ENCODE measurements at places on chromosomes 1 and 21. TPM values are rescaled to one million over a fixed set of nuclear protein-coding genes. Genes with fewer than 3 reads are reported as not detected.

The NBPF10 gene
- total RNA-seq: 2.7 TPM

The C1orf21 gene
- total RNA-seq: 69.1 TPM

The RXRG gene
- not detected for total RNA-seq

The FAM72C gene
- total RNA-seq: not detected

The ZBTB8A gene
- total RNA-seq: 21.1 TPM

The DDX59 gene
- 16.7 TPM for total RNA-seq

The RSPH1 gene
- 10.0 TPM for total RNA-seq

The TAS1R1 gene
- total RNA-seq: not detected

The RAVER2 gene
- total RNA-seq: 71.0 TPM

The PBX1 gene
- 46.8 TPM for total RNA-seq

The IL19 gene
- total RNA-seq: not detected

The NGF gene
- not detected for total RNA-seq

The GLIS1 gene
- 0.16 TPM for total RNA-seq

The DUSP23 gene
- 96.4 TPM for total RNA-seq

The LCE6A gene
- total RNA-seq: not detected

The TMED5 gene
- total RNA-seq: 16.7 TPM

The TTC22 gene
- 88.0 TPM for total RNA-seq

The RGS13 gene
- 1.3 TPM for total RNA-seq

The S100A3 gene
- not detected for total RNA-seq

The RBP7 gene
- total RNA-seq: not detected

The LZIC gene
- 10.7 TPM for total RNA-seq

The HRNR gene
- total RNA-seq: not detected

The HEYL gene
- 12.1 TPM for total RNA-seq

The BEND5 gene
- total RNA-seq: not detected

The VCAM1 gene
- total RNA-seq: 4.1 TPM

The OR6K3 gene
- total RNA-seq: not detected

The DNASE2B gene
- total RNA-seq: 0.64 TPM

The GPR3 gene
- total RNA-seq: not detected

The KCNQ4 gene
- 33.7 TPM for total RNA-seq

Measured in transverse colon (tissue), 4 donors.